Activated CD4-positive, alpha-beta memory T cell treated with anti-CD3 and anti-CD28 coated beads for 36 hours (primary cell): ENCODE measurements at places on chromosomes 6 and 20. TPM values are rescaled to one million over a fixed set of nuclear protein-coding genes. Genes with fewer than 3 reads are reported as not detected.
A peak's percentile ranks its signal among the peaks of the same experiment; 100 is the strongest.

Gene RSPH9
- total RNA-seq, result not detected

Gene DZANK1
- 1.4 TPM for total RNA-seq

Gene NRSN1
- total RNA-seq, result not detected

Gene KIF25
- total RNA-seq, result not detected

Gene TCP11
- total RNA-seq, result not detected

Gene AHCY
- 160 TPM for total RNA-seq

Gene SLC17A5
- total RNA-seq, result 5.4 TPM

- DNase-seq, result no peak
Observed at GRCh38 chr6:159221486-159222170, 52.4 kb downstream of the FNDC1 start.

DNA sequence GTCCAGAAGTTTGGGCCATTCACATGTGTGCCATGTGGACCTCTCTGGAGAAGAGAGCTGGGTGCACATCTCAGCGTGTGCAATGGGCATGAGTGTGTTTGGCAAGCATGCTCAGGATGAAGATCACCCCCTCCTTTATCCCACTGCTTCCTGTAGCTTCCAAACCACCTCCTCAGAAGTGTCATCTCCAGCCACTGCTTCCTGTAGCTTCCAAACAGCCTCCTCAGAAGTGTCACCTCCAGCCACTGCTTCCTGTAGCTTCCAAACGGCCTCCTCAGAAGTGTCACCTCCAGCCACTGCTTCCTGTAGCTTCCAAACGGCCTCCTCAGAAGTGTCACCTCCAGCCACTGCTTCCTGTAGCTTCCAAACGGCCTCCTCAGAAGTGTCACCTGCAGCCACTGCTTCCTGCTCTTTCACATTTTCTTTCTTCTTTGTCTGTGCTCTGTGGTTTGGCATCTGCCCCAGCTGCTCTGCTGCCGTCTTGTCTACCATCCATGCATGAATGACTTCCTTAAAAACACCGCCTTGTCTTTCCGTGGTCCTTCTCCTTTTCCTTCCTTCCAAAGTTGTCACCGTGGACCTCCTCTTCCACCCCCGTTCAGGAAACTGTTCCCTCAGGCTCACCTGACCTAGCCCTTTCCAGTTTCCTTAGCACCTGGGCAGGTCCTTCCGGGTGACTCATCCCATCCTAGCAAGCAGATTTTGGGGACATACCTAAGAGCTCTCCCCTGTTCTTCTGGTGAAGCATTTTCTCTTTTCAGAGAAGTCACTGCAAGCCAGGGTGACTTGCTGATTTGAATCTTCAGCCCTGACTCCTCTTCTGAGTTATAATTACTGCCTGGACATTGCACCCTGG is 43.5 kb upstream of the TIAM2 start:
- peak; percentile 41 for DNase-seq

DNA sequence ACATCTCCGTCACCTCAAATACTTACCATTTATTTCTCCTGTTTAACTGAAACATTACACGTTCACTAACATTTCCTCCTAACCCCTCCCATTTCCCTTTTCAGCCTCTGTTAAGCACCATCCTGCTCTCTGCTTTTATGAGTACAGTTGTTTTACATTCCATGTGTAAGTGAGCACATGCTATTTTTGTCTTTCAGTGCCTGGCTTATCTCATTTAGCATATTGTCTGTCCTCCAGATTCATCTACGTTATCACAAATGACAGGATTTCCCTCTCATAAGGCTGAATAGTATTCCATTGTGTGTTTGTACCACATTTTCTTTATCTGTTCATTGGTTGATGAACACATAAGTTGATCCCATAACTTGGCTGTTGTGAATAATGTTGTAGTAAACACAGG is 22.7 kb downstream of the TAF11 start:
- DNase-seq, result no peak

- no peak for DNase-seq
Observed at GRCh38 chr20:18001131-18001921, 32.5 kb downstream of the MGME1 start.

GRCh38 chr20:7285918-7286556 is 518.6 kb downstream of the BMP2 start:
- DNase-seq, result peak; percentile 30

GRCh38 chr6:89050155-89050554 is 30.4 kb upstream of the PNRC1 start:
- no peak for DNase-seq

- no peak for DNase-seq
Observed at GRCh38 chr20:35680452-35681183, 15.9 kb upstream of the CPNE1 start.

DNA sequence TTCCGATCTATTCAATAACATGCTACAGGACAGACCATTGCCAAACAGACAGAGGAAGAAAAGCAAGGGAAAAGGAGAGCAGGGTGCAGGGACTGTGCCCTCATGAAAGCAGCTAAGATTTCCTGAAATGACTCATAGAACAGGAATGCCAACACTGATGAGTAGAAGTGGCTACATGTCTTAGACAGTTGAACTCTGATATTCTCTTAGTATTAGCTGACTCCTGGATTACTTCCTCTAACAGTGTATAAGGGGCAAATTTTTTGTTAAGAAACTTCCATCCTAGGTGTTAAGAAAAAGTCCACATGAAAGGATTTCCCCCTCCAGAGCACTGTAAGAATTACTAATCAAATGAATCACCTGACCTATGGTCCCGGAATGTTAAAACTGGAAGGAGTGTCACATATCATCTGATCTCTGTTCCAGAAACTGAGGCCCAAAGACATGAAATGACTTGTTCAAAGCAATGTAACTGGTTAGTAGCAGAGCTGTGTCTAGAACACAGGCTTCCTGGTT is 224.9 kb downstream of the IBTK start:
- no peak for DNase-seq

DNA sequence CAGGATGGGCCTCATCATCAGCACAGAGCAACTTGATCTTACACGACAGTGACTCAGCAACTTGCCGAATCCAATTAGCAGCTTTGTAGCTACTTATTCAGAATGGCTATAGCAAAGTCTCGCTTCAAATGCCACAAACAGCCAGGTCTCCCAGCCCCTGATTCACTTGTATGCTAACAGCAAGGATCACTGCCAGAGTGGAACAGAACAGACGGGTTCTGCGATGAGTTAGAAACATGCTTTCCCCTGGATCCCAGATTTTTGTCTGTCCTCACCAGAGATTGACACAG is 254.4 kb downstream of the NRN1 start:
- no peak for DNase-seq

DNA sequence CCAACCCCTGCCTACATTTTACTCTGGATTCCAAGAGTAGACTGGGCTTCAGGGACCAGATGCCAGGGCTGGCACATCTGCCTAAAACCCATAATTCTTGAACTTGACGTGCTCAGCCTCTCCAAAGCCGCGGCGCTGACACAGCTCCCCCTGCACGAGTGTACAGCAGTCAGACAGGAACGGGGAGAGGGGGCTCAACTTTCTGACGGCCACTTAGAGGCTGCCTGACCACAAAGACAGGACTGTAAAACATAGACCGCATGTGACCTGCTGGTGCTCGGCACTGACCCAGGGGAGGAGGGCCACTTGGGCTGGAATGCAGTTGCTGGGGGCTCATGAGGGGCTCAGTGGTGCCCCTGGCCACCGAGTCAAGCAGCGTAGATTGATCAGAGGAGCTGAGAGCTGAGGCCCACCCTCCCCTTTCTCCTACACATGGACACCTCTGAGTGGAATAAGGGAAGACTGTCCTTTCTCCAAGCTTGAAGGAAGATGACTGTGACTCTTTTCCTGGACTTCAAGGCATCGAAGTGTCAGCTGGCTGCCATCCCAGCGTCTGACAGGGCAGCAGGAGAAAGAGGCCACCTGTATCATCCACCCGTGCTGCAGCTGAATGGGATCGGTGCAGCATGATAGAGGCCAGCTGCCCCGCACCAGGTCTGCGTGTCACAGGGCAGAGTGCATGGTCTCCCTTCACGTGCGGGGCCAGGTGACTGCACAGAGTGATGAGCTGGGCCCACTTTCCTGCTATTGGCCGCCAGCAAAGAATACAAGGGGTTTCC is 171.3 kb upstream of the AGPAT4 start:
- no peak for DNase-seq

GRCh38 chr6:30543821-30544220 is 12.5 kb downstream of the GNL1 start:
- DNase-seq, result peak; percentile 35

- no peak for DNase-seq
Observed at GRCh38 chr6:11294228-11294627, 61.8 kb upstream of the NEDD9 start.

DNA sequence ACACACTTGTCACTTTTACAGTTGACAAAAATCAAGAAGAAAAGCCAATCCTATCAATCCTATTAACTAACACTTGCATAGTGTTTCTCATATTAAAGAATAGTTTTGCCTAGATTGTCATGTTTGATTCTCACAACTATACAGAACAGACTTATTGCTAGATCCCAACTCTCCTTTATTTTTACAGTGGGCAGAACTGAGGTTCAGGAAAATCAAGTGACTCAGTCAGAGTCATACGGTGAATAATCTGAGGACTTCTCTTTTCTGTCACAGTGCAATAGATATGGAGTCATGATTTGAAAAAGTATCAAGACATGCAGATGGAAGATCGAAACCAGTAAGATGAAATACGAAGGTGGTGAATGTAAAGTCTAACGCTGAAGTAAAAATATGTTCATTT is 195.1 kb upstream of the CITED2 start:
- DNase-seq, result no peak

GRCh38 chr6:168116975-168117899 is 38.2 kb upstream of the FRMD1 start:
- DNase-seq, result no peak

DNA sequence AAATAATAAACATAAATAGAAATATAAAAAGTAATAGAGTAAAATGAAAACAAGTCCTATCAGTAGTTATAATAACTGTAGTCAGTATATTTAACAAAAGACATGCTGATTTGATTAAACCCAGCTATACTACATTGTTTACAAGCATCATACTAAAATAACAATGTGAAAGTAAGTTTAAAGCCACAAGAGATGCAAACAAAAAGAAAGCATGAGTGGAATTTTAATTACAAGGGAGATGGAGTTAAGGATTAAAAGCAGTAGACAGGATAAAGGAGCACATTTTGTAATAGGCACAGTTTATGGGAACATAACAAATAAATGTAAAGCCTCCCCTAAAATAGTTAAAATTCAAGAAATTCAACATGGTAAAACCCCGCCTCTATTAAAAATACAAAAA is 41.5 kb downstream of the SENP6 start:
- DNase-seq, result no peak

DNA sequence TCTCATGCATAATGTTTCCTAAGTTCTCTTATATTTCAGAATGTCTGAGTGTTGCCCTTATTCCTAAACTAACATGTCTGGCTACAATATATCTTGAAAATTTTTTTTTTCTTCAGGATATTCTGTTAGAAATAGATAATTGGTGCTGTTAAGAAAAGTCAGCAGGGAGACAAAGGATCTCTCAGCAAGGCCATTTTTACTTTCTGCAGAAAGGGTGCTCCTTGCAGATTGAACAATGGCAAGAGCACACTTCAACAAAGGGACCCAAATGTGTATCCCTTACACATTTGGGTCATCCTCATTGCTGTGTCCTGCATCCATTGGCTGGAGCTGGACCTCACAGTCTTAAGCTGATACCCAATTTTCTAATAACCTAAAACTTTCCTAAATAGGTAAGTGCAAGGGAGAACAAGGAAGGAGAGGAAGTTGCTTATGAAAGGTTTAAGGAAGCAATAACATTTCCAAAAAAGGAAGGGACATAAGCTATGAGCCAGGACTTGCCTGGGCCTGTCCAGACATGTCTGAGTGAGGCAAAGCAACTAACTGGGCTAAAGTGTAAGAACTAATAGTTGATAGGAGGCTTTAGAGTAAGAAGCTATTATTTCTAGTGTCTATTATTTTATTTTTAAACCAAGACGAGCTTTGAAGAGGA is 429.6 kb downstream of the BCKDHB start:
- no peak for DNase-seq

DNA sequence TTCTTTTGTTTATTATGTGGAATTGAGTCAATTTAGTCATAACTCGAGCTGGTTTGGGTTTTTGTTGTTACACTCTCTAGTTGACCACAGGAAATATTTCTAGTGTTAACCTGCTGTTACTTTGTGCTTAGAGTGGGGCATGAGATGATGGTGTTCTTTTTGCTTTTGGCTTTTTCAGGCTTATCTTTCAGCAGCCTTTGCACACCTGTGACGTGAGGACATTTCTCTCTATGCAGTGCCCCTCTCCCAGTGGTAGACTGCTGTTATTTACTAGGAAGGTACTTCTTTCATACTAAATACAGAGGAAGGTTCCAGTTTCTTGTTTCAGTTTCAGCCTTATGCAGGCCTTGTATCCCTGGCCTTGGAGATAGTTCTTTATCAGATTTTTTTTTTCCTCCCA is 766.8 kb upstream of the MAN1A1 start:
- DNase-seq, result no peak

DNA sequence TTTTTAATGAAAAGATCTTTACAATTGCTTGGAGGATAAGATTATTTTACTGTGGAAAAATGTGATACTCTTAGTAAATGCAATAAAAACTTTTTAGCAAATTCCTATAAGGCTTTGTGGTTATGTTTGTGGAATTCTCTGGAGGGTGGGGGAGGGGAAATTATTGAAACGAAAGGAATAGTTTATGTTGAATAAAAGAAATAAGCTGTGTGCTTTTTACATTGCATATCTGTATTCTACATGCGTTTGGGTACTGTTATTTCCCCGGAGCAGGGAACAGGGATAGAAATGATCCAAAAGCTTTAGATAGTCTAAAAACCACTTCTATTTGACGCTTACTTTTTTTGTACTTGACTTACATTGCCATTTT is 143.8 kb downstream of the SLC16A10 start:
- no peak for DNase-seq
